ENCODE measurements at places on chromosomes 12 and 14.

DNA sequence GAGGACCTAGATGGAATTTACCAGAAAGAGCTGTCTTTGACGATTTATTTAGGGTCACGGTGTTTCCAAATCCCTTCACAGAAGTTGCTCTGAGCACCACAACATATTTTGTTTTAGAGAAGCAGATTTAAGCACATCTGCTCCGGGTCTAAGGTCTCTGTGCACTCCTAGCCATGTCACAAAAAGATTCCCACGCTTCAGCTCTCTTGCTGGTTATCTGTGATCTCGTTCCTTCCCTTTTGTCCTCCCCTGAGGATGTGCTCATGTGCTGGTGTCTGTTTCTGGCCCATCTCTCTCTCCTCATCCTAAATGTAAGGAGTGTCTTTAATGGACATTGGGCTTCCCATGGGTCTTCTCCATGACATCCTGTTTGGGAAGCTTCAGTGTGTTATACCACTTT lies 53.7 kb upstream of the GNPNAT1 start:
- no peak for DNase-seq

DNA sequence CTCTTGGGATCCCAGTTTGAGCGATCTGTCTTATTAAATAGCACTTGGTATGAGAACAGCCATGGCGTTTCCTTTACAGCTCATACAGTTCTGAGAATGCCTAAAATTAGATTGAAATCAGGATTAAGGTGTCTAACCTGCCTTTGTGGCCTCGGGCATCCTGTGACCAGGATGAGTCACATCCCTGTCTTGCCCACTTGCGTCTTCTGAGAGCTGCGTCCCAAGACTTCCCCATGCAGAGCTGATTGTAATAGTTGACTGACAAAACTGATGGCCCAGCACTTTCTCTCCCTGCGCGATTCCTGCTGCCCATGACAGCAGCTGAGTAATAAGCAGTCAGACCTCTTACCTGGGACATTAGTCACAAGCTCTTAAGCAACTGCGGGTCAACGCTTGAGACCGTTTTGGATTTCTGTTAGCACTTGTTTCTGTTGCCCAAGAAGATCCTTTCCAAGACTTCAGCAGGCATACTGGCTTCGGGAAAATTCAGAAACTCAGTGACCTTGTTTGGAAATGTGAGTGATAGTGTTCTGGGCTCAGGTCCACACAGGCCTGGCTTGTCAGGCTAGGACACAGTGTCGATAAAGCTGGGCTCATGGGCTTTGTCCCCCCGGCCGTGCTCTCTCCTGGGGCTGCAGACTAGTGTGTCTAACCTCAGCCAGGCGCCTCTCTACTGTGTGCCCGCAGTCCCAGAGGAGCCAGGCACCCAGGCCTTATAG lies 169.9 kb upstream of the HIF1A start:
- DNase-seq: no peak

- no peak for DNase-seq
These were observed 893.2 kb downstream of the SLC16A7 start for GRCh38 chr12:60489071-60489470.

GRCh38 chr14:32426586-32427388 lies 97.7 kb downstream of the AKAP6 start:
- DNase-seq: no peak

GRCh38 chr14:95483309-95484165 lies 32.9 kb downstream of the SYNE3 start:
- DNase-seq: peak; percentile 79

DNA sequence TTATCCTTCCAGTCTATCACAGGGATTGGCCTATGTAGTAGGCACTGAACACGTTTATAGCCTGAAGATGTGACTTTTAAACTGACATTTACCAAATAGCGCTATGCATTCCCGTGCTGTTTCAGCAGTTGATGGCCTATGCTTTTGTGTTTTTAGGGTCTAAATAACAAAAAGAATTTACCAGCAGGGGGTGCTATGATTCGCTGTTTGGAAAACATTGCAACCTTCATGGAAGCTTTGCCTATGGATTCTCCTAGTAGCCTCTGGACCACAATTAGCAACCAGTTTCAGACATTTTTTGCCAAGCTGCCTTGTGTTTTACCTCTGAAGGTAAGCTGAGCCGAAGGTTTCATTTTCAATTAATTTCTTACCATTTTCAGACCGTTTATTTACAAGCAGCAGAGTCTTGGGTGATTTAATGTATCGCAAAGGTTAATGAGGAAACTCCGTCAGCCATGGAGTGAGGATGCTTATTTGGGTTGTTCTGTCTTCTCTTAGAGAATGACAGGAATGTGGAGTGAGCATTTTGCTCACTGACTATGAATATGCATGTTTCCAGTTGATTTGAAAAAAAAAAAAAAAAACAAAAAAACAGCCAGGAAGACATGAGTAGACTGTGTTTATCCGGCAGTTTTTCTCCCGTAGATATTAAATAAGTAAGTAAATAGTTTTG lies 133.1 kb downstream of the PRIMA1 start:
- DNase-seq: peak; percentile 4

GRCh38 chr14:48747561-48748089 lies 838.6 kb downstream of the RPS29 start:
- no peak for DNase-seq

DNA sequence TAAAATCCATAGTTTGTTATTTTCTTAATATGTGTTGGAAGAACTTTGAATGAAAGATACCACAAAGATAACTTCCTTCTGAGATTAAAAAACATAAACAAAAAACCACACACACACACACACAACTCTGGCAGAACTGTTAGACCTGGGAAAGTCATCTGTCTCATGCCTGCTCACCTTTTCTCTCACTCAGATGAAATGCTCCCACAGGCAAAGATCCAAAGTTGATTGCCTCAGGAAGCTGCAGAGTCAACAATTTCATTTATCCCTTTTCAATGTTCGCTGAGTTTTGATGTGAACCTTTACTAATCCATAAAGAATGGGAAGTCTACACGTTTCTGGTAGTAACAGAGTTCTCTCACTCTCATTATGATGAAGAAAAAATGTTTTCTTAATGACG lies 112.0 kb downstream of the DENND5B start:
- no peak for DNase-seq

DNA sequence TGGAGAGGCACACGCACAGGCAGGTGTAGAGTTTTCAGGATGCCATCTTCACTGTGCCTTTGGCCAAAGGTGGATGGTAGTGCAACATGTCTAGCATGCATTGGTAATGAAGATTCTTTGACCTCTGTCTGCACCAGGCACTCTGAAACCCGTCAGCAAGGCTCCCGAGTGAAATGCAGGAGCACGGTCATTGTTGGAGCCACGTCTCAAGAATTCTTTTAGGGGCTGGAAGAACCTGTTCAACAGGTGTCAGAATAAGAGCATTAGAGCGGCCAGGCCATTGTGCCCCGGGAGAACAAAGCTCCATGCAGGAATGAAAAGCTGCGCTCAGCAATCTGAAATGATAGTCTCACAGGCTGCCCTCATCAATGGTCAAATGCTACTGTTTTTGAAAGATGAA lies 40.2 kb upstream of the DICER1 start:
- no peak for DNase-seq

DNA sequence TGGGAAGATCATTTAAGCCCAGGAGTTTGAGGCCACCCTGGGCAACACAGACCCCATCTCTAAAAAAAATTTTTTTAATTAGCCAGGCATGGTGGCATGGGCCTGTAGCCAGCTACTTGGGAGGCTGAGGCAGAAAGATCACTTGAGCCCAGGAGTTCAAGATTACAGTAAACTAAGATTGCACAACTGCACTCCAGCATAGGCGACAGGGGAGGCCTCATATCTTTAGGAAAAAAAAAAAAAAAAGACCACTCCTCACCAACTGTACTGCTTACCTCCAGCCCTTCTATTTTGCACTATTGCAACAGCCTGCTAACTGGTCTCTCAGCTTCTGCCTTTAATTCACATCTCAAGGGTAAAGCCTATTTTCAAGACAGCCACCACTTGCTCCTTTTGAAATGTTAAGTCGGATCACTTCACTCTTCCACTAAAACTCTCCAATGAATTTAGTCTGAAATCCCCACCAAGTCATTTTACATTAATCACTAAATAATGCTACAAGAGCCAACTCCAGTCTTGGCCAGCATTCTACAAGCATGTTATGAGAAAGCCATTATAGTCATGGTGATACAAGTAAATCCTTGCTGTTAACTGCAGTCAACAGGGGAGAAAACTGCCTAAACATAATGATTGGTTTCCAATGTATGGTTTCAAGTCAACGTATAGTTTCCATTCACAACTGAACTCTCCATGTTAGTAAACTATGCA lies 106.0 kb downstream of the RPS29 start:
- DNase-seq: no peak

DNA sequence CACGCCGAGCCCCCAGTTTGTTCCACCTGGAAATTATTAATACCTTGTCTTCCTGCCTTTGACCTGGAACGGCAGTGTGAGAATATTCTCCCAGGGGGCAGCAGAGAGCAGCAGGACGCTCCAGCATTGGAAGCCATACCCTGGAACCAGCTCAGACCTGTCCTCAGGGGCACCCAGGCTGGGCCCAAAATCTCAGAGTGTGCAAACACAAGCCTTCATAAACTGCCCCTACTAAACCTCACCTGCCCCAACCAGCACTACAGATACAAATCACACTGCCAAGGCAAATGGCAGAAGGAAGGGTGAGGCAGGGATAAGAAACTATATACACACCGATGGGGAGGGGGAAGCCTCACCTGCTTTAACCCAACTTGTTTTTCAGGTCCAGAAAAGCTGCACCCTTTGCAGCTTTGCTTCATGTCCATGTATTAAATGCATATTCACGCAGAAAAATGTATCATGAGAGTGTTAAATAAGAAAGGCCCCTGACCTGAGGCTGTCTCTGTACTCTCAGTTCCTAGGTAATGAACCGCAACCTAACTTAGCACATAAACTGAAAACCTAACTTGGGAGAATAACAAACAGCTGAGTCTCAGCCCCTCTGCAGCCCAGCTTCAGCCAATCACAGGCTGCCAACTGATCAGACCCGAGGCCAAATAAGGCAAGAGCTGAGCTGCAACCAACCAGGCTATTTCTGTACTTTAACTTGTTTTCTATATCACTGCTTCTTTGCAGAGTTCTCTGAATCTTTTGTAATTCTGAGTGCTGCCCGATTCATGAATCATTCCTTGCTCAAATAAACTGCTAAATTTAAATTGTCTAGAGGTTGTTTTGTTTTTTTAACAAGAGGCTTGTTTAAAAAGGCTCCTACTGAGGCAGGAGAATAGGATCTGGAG lies 130.1 kb downstream of the SPTSSA start:
- DNase-seq: no peak

- peak; percentile 27 for DNase-seq
These were observed 55.5 kb upstream of the TTC7B start for GRCh38 chr14:90871605-90872233.

- no peak for DNase-seq
These were observed 468.0 kb downstream of the FUT8 start for GRCh38 chr14:65880507-65880906.

DNA sequence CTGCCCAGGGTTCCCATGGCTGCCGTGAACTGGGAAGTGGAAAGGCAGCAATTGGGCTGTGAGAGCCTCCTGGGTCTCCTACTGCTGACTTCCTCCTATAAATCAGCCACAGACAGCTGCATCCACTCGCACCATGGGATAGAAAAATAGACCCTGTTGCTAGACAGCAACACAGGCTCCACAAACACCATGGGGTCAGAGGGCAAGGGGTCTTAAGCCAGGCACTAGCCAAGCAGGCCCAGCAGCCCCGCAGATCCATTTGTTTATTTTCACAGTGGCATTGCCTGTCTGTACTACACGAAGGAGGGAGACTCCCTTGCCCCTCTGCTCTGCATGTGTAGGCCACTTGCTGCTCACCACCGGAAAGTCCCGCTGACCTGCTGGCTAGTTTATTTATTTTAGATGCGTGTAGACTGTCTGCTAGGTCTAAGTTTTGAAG lies 139.8 kb downstream of the DACT1 start:
- DNase-seq: no peak

DNA sequence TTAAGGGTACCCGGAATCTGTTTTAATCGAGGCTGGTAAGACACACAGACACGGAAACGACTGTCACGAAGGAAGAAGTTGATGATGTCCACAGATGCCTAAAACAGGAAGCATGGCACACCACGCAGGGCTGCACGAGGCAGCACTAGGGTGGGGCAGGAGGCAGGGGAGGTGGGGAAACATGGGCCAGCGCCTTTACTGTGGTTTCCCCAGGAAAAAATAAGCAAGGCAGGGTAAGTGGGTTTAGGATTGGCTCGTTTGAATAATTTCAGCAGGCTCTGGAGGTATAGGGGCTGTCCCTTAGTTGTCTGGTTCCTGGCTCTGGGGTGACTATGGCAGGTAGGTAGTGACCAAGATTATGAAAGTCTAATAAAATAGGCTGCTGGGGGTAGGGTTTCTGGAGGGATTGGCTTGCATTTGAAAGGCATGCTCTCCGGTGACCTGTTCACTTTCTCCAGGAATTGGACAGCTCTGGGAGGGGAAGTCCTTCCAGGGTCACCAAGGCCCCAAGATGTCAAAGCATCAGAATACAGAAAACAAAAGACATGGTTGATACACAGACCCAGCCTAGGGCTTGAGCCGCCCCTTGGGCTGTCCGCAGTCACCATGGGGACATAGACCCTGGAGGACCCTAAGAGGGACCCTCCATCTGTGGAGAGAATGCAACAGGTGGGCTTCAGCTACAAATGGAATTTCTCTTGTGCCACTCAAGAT lies 35.3 kb downstream of the MAP1LC3B2 start:
- DNase-seq: no peak

- DNase-seq: no peak
These were observed 66.4 kb upstream of the STK38L start for GRCh38 chr12:27177706-27178105.

DNA sequence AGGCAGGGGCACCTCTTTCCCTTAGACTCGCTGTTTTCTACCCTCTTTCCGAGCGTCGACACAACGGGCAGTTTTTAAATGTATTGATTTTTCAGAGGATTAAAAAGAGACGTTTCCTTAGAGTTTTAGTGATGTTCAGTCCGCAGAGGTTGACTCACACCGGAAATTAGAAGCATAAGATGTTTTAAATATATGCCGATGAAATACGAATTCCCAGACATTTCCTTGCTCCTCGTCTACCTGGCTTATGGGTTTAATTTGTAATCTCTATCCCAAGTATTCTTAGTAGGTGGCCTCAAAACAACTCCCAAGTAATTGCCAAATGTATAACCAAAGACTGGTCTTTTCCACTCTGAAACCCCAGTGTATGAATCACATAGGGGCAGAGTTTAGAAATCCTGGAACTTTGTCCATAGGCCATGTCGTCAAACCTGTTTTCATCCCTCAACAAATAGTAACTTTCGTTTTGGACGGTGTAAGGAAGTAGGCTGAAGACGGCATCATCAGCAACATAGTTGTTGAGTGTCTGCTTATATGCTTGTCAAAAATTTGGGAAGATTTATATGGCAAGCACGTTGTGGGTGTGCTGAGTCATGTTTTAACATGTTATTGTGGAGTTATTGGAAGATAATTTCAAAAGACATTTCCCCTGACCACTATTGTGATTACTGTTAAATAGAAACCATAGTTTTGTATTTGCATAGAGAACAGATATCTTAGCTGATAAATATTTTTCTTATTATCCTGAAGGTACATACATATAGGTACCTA lies 824 bp downstream of the TBK1 start:
- DNase-seq: peak; percentile 77
